ENCODE measurements at places on chromosomes 7 and 10.

GRCh38 chr10:92644921-92645320, 44.8 kb upstream of the HHEX start:
- no peak for DNase-seq

DNA sequence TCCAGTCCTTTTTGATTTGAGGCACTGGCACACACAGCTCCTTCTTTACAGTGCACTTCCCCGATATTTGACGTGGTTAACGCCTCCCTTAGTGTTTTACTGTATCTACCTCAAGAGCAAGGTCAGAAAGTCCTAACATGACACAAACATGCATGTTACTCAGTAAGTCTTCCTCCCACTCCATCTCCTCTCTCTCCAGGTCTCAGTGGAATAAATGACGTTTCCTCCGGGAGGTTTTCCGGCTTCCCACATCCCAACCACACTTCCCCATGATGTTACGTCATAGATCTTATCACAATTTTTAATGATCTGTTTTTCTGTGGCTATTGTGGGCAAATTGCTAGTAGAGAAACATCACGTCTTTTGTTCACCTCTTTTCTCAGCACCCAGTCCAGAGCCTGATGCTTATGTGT, 165.7 kb downstream of the PTPN20 start:
- no peak for DNase-seq

DNA sequence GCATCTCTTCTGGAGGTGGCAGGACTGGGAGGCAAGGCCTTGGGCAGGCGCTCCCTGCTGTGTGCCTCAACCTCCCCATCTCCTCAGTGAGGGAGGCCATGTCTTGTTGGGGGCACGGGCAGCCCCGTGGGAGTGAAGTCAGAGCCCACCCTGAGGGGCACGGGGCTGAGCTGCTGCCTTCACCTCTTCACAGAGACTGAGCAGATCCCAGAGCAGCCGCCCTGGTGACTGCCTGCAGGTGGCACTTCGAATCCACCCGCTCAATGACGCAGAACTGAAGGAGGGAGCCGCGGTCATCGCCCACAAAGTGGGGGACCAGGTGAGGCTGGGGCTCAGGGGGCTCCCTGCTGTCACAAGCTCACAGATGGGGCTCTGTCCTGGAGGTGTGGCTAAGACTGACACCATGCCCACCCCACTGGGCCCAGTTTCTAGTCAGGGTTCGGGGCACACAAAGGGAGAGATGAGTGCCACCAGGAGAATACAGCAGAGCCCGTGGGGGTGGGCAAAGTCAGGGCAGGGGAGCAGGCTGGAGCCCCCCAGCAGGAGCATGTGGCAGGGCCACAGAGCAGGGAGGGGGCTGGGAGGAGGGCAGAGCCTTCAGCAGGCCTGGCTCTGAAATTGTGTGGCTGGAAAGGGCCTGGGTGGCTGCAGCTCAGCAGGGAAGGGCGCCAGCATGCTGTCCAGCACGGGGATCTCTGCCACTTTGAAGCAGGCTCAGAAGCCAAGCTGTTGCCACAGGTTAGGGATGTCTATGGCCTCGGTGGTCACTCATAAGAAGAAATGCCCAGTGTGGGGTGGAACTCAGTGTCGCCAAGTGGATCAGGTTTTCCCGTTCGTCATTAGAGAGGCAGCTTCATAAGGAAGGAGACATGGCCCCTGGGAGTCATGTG, 18.8 kb upstream of the CHST12 start:
- no peak for DNase-seq

DNA sequence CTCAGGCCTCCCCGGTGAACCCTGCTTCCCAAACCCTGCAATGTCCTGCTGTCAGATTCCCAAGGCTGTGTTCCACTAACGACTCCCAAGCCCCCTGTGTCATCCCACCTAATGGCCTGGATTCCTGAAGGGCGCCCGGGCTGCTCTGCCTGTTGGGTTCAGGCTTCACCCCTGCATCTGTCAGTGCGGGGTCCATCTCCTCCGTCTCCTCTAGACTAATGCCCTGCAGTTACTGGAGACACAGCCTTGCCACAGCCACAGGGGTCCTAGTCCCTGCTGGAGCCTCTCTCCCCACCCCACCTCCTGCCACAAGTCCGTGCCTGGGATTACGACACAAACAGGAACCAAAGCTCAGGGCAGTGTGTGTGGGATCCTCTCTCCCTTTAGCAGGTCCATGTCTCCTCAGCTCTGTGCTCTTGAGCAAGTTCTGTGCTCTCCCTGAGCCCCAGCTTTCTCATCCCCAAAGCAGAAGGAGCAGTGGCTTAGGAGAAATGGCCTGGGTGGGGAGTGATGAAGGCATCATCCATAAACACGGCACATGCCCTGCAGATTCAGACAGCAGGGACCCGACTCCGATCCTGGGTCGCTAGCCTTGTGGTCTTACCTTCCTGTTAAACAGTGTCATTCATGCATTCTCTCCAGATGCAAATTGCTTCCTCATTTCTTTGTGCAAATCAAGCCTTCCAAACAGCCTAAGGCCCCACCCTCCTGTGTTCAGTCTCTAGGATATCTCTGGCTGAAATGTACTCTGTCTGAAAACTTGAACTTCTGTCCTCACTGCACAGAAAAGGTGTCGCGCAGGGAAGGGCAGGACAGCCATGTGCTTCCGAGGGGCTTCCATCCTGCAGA, 8.2 kb upstream of the RBP3 start:
- no peak for DNase-seq

DNA sequence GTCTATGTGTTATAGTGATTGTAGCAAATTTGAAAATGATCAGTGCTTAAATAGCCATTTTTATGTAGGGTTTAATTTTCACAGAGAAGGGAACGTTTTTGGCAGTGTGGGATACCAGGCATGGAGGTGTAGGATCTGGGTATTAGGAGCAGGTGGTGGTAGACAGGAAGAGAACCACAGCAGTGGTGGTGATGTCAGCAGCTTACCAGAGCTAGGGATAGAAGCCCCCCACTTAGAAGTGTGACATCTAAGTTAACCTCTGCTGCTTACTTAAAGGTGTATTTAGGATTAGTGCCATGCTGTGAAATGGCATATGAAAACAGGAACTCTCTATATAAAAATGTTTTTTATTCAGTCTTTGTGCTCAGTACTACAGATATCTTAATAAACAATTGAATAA, 73.8 kb downstream of the CREM start:
- DNase-seq, result no peak

DNA sequence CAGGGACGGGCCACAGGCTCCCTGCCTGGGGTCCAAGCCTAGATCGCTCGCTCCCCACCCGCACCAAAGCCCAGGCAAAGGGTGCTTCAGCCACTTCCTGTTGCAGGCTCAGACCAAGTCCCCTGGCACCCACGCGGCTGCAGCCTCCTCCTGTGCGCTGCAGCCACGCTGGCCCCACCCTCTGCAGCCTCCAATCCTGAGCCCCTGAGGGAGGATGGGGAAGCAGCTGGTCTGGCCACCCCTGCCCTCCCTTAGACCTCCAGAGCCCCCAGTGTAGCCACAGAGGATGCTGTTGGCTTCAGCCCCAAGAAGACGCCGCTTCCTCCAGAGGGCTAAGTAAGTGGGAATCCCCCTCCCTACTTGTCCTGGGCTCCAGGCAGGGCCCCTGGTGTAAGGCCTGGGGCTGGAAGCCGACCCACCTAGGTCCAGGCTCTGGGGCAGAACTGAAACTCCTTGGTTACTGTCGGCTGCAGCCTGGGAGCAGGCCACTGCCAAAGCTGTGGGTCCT, 9.4 kb downstream of the LIMK1 start:
- DNase-seq, result no peak

DNA sequence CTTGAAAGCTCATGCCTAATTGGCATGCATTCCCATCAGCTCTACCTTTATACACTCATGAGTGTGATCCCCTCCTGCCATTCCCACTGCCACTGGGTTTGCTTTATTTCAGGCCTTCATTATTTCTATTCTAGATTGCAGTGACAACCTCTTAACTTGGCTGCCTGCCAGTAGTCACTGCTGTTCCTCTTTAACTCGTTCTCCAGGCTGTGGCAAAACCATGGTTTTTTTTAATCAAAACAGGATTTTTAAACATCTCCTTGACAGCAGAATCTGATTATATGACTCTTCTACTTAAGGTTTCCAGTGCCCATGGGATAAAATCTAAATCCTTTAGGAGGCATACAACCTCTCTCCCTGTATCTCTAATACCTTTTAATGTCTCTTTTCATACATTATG, 223.7 kb upstream of the PCDH15 start:
- DNase-seq, result no peak

DNA sequence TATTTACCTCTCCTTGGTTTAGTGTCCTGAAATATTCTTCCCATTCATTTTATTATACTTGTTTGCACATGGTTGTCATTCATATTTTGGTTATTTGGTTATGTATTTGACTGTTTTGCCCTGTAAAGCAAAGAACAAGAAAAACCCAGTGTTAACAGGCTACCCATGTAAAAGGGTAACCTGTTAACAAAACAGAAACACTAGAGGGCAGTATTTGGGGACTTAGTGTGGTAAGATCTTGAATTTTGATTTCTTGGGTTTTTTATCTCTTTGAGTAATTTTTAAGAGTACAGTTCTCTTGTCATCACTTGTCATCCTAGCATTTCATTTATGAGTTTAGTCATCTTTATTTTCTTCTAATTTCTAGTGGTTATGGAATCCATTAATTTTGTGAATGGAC, 51.3 kb downstream of the POLL start:
- peak; percentile 20 for DNase-seq

DNA sequence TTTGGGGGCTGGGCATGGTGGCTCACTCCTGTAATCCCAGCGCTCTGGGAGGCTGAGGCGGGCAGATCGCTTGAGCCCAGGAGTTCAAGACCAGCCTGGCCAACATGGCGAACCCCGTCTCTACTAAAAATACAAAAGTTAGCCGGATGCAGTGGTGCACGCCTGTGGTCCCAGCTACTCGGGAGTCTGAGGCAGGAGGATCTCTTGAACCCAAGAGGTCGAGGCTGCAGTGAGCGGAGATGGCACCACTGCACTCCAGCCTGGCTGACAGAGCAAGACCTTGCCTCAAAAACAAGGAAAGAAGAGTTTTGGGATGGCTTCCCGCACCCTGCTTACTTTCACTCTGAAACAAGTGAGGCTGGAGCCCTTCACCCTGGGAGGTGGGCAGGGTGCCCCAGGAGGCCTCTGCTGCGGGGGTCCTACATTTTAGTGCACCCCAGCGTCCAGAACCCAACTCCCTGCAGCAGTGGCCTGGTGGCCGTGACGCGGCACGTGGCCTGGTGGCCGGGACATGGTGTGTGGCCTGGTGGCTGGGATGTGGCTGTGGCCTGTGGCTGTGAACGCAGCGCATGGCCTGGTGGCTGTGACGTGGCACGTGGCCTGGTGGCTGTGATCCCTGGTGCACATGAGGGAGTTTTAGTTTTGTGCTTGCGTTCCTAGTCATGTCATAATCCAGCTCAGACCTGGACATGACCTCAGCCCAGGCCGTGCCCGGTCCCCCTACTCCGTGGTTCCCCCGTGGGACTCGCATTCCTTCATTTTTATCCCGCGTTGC, 9.3 kb downstream of the KNDC1 start:
- DNase-seq, result no peak

DNA sequence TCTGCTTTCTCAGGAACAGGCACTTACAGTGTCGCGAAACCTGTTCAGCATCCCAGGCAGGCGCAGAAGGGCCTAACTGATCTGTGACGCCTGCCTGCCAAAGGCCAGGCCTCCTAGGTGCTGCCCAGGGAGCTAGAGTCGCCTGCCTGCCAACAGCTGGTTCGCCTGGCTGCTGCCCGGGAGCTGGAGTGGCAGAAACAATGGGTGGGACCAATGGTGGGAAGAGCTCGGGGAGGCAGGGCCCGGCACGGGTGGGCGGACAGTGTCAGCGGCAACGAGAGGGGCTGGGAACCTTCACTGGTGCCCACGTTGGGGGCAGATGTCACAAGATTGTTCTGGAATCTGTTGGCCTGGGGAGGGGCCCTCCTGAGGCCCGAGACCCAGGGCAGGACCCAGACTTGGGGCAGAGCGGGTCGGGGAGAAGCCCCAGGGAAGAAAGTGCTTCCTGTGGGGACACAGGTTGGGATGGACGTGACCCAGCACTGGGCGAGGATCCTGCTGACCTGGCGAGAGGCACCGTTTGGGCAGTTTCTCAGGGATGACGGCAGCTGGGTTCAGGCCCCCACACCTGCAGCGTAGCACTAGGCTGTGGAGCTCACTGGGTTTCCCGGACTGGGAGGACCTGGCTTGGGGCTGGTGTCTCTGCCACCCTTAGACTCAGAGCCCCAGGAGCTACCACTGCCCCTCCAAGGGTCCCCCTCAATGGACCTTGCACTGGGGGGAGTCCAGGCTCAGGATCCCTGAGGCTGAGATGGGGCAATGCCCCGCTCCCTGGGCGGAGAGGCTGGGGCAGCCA, 181.8 kb downstream of the ELFN1 start:
- no peak for DNase-seq

DNA sequence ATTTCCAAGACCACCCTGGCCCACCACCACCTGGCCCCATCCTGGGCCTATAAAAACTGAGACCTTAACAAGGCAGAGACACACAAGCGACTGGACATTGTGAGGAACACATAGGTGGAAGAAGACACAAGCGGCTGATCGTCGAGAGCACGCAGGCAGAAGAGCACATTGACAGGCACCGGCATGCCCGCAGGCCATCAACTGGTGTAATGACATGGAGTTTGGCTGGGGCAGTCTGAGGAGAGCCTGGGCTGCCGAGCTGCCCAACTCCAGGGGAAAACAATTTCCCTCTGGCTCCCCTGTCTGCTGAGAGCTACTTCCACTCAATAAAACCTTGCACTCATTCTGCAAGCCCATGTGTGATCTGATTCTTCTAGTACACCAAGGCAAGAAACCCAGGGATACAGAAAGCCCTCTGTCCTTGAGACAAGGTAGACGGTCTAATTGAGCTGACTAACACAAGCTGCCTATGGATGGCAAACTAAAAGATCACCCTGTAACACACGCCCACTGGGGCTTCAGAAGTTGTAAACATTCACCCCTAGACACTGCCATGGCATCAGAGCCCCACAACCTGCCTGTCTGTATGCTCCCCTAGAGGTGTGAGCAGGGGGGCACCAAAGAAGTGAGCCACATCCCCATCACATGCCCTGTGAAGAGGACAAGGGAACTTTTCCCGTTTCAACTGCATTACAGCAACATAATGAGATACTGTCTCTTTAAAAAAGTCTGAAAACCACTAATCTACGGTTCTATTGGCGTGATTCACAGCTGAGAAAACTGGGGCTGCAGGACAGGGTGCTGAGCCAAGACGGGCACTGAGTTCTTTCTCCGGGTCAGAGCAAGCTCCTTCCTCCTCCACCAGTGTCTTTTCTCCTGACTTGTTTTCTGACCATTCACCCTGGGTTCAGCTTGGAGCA, 18.5 kb upstream of the TNS3 start:
- no peak for DNase-seq

- no peak for DNase-seq
Measured at GRCh38 chr7:101124376-101125056, 2.4 kb upstream of the SERPINE1 start.

GRCh38 chr7:10707519-10707918, 266.2 kb upstream of the PHF14 start:
- DNase-seq, result no peak

GRCh38 chr7:137880432-137880831, 33.7 kb upstream of the DGKI start:
- DNase-seq, result no peak

Data from NT2/D1 (cell line).